GM18507 (cell line): ENCODE measurements at places on chromosomes 13 and 19.

GRCh38 chr19:21322528-21322927 is 6.7 kb downstream of the ZNF708 start:
- DNase-seq, result no peak

DNA sequence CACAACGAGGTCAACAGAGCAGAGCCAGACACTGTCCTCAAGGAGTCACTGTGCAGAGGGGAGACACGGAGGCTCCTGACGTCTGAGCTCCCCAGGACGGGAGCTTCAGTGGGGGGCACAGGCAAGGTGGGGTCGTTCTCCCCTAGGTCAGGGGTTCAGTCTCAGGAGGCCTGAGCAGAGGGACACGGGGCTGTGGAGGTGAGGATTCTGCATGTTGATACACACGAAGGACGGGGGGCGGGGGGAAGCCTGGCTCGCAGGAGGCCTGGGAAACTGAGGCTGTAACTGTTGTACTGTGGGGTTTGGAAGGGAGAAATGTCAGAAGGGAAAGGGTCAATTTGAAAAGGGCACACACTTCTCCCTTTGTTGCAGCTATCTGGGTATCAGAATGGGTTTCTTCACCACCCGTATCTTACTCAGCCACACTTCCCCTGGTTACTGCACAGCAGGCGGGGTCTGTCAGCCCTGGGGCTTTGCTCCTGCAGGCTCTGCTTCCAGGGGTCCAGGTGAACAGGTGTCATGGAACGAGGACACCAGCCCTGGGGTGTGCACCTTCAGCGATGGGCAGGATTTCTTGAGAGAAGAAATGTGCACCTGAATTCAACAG is 748 bp upstream of the SIGLEC8 start:
- DNase-seq, result no peak

- peak; percentile 82 for DNase-seq
Measured at GRCh38 chr19:41310033-41310831, at the start of gene CCDC97. Gene CCDC97 (plus strand): TSS chr19:41310172. CDS start chr19:41310311, 139 bp downstream.

DNA sequence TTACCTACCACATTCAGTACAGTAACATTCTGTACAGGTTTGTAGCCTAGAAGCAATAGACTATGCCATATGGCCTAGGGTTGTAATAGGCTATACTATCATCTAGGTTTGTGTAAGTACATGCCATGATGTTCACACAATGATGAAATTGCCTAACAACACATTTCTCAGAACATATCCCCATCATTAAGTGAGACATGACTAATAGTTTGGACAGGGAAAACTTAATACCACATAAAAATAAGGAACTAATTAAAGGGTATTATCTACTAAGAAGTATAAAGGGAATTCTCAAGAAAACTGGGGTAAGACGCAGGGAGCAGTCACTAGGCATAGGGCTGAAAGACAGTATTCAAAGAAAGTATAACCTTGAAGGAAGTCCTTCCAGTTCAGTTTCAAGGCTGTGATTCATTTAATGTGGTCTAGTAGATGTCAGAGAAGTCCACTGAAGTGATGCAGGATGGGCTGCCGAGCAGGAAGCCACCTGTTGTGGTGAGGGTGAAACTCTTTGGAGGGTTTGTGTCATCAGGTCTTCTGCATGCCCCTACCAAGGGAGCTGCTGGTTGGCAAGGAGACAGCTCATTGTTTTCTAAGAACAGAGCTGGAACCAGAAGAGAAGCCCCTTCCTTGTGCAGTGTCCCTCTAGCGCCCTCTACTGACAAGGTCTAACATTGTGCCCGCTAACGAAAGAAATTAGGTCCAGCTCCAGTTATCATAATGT is 122.9 kb downstream of the OLFM4 start:
- DNase-seq, result peak; percentile 4

DNA sequence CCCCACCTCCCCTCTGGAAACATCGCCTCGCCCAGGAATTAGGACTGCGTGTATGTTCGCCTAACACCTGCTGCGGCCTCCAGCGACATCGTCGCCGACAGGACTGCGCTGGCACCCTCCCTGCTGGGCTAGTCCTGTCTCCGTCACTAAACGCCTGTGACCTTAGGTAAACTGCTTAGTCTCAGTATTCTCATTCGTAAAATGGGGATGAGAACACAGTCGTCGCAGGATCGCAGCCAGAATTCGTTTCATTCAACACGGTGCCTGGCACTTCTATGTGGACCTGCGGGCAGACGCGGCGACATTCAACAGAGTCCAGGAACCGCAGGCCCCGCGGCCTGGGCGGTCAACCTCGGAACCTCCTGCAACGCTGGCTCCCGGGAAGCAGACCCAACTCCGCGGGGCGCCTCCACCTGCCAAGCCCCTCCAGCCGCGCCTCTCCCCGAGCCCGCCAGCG is 485 bp downstream of the CRYL1 start:
- DNase-seq, result no peak

DNA sequence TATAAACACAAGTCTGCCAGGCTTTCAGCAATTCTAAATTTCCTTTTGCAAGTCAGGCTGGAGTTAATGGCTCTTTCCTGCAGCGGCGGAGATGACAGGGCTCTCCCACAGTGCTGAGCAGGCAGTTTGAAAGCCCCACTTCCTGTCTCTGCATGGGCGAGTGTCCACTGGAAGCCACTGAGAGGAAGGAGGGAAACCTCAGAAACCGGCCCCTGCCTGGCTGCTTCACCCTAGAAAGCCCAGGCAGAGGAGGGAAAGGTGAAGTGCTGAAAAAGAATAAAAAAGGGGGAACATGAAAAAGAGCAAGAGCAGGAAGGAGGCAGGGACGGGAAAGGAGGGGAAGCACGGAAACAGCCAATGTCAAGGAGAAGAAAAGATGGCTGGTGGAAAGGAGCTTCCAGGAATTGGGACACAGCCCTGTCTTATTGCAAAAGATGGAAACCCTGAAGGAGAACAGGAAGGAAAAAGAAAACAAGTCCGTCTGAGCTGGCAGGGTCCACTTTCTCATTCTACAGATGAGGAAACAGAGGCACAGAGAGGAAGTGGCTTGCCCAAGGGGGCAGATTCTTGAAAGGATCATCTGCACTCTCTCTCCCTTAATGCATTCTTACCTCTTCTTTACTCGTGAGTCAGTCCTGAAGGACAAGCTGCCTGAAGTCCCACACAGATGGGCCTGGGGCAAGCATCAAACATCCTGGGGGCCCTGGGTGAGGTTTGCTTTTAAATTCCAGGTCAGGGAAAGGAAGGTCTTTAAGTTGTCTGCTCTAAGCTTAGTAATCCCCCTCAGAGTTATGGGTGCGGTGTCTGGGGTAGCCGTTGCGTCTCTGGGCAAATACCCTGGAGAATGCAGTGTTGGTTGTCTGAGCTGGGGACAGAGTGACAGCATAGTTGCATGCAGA is 38.8 kb upstream of the ALOX5AP start:
- DNase-seq, result no peak

GRCh38 chr13:90950160-90950559 is 397.3 kb upstream of the MIR17HG start:
- DNase-seq, result no peak

- no peak for DNase-seq
Measured at GRCh38 chr13:98320561-98321105, 143.6 kb upstream of the RNF113B start.

- no peak for DNase-seq
Measured at GRCh38 chr19:27733551-27734266, 1479.2 kb downstream of the UQCRFS1 start.
